ENCODE measurements at places on chromosomes 2 and 18.

- no peak for DNase-seq
These were observed 24.0 kb downstream of the ARMC9 start for GRCh38 chr2:231222318-231223000.

- DNase-seq: no peak
These were observed 63.6 kb downstream of the TNP1 start for GRCh38 chr2:216796115-216796840.

GRCh38 chr18:29892960-29893558 is 1149.5 kb downstream of the DSC3 start:
- no peak for DNase-seq

DNA sequence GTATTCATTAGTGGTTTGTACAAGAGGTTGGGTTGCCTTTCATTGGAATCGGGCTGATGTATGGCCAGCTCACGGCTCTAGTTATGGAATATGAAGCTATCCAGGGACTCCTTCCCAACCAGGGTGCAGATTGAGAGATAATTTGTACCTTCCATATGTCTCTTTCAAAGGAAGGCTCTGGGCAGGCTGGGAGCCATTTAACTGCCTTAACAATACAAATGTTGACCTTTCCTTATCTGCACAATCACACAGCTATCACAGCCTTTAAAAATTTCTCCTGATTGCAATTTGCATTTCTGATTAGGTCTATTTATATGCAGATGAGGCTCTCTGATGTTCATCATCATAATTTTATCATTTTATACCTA is 58.7 kb downstream of the MYO3B start:
- DNase-seq: no peak

Data from CD8-positive, alpha-beta memory T cell (primary cell).